H9 (cell line): ENCODE measurements at places on chromosomes 2 and 18.

DNA sequence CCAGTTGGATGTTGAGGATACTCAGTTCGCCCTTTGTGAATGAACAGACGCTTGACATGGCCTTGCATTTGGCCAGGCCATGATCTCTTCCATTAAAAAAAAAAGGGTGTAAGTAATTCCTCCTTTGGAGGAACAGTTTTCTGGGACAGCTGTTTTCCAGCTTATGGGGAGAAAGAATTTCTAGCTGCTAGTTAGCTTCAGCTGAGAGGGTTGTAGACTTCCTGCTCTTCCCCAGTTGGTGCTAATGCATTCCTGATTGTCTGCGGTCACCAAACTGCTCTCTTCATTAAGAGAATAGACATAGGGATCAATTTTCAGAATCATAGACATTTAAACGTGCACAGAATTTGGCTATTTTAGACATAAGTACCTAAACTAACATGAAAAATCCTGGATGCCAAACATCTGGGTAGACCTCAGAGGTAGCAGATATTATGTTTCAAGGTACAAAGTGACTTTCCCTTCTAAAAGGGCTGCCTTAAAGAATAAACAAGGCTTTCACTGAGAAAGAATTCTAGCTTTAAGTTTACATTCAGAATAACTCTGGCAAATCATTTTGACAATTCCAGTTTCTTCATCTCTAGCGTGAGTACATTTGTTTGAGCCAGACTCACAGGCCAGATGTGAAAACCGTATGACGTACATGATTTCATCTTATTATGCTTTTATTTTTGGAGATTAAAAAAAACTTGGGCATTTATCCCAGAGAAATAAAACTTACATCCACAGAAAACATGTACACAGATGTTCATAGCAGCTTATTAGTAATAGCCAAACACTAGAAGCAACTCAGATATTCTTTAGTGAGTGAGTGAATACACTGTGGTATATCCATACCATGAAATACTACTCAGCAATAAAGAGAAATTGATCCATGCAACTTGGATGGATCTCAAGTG is 71.2 kb downstream of the MAIP1 start:
- DNase-seq: no peak

- no peak for DNase-seq
Observed at GRCh38 chr2:9975805-9976447, 24.4 kb downstream of the GRHL1 start.

GRCh38 chr2:196891136-196891535 is 35.4 kb downstream of the PGAP1 start:
- no peak for DNase-seq

DNA sequence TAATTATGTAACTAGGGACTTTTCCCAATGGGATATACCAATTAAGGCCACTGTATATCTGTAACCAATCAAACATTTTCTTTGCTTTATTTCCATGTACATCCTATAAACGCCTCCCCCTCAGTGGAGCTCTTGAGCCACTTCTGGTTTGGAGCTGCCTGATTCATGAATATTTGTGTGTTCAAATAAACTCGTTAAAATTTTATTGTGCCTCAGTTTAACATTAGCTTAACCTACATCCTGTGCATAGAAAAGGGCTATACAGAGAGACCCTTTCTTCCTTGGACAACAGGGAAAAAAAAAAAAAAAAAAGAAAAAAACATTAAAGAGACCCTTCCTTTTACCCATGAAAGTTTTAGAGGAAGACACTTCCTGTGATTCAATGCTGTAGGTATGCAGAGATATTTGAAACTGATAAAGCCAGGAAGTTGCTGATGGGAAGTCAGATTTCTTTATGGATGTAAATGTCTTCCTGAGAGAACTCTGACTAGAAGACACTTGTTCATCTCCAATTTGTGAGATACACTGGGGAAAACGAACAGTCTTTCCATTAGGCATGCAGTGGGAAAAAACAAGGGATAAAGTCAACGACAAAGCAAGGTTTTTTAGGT is 614.6 kb upstream of the SOX11 start:
- DNase-seq: no peak

GRCh38 chr2:6211236-6211635 is 519.1 kb downstream of the SOX11 start:
- no peak for DNase-seq

- DNase-seq: no peak
Observed at GRCh38 chr2:43075054-43075593, 151.3 kb downstream of the ZFP36L2 start.

- DNase-seq: no peak
Observed at GRCh38 chr18:45667056-45667736, 51.9 kb downstream of the SLC14A2 start.
